ENCODE measurements at places on chromosomes 12 and 14.

DNA sequence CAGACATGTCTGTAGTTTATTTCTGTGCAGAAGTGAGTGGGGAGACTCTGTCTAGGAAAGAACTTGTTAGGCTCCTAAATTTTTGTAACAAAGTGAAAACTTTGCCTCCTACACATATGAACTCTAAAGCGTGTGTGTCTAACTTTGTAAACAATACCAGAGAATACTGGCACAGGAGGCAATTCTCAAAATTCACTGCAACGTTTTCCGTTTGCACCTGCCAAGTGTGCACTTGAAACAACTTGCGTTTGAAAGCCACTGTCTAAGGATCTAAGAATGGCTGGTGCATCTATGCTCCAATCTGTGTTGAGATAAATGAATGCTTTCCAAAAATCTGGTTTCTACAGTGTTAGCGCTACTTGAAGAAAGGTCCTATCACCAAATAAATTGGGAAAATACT is 15.3 kb downstream of the GRIP1 start:
- no peak for DNase-seq

DNA sequence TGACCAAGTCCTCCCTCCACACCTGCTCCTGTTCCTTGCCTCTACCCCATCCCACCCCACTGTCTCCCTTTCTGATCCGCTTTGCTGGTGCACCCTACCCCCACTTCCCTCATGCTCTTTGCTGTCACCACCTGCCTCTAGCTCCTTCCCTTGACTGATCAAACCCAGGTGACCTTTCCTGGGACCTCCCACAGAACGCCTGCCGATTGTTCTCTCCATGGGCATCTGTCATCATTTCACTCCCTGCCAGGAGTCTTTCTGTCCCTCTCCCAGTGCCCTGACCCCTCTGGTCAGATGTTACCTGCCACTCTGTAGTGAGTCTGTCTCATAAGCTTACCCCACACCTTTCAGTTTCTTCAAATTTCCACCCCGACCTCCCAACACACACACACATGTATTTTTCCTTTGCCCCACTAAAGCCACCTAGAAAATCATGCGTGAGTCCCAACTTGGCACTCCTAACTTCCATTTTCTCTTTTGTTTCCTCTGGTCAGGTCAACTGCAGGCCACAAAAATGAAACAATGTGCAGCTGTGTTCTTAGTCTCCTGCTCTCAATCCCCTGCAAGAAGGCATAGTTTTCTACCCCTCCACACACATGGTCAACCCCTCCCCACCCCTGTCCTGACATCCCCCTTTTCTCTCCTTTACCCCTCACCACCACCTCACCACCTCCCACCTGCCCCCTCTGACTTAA is 229.8 kb downstream of the DPF3 start:
- no peak for DNase-seq

GRCh38 chr12:89501793-89502192 is 22.8 kb downstream of the GALNT4 start:
- DNase-seq, result no peak

- no peak for DNase-seq
Observed at GRCh38 chr14:64734990-64735389, 30.8 kb downstream of the PLEKHG3 start.

DNA sequence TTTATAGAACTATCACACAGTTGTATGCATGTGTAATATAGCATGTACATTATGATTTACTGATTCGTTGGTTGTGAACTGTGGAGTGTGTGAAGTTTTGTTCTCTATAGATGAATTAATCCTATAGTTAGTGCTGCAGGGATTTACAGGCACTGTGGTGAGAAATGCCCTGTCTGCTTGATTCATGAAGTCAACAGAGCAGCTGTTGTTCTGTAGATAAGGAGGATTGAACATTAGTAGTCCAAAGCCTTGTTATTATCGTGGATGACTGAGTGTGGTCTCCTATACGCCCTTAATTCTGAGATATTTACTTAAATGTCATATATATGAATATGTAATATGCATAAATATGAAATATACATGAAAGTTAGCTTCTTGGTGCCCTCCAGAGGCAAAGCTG is 98.3 kb downstream of the DNAH10 start:
- DNase-seq, result no peak

DNA sequence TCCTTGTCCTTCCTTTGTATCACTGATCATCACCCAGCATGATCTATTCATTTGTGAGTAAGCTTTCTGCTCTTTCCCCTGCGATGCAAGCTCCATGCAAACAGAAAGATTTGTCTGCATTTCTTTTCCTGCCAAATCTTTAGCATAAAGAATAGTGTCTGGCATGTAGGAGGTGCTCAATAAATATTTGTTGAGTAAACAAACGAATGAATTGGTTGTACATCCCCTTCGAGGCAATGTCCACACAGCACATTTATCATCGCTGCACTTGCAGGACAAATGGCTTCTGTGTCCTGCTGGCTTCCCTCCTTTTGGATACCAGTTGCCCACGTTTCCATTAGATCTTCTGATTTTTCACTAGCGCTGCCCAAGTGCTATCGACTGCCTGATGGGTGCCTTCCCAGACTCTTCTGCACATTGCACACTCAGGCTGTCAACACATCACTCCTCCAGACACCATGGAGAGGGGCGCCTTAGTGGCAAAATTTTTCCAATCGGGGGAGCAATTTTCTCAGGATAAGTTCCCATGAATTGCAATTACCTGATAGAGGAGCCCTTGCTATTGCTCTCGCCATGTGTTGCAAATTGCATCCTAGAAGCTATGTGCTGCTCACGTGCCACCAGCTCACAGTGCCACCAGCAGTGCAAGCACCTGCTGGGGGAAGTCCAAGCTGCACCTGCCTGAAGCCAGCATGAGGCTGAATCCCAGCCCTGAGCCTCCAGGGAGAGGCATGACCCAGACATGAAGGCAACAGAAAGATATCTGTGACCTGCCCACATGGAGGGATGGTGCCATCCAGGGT is 206.6 kb downstream of the KIF26A start:
- no peak for DNase-seq

DNA sequence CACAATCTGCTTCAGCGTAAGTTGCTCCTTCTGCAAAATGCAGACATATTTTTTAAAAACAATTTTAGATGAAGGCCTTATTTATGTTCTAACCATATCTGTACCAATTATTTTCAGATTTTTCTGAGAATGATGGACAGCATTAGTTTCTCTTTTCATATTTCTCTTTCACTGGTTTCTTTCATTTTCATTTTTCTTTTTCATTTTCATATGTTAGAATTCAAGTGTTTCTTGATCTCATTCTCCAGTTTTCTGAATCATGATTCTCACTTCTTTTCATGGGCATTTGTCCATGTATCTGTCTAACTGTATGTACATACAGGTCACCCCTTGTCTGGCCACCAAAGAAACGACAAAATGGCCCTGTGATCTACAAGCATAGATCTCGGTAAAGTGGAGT is 346.6 kb downstream of the NAV3 start:
- DNase-seq, result no peak

GRCh38 chr12:120764816-120765215 is 39.2 kb downstream of the ACADS start:
- no peak for DNase-seq

- DNase-seq, result no peak
Observed at GRCh38 chr12:58341791-58342190, 400.4 kb downstream of the ATP23 start.

DNA sequence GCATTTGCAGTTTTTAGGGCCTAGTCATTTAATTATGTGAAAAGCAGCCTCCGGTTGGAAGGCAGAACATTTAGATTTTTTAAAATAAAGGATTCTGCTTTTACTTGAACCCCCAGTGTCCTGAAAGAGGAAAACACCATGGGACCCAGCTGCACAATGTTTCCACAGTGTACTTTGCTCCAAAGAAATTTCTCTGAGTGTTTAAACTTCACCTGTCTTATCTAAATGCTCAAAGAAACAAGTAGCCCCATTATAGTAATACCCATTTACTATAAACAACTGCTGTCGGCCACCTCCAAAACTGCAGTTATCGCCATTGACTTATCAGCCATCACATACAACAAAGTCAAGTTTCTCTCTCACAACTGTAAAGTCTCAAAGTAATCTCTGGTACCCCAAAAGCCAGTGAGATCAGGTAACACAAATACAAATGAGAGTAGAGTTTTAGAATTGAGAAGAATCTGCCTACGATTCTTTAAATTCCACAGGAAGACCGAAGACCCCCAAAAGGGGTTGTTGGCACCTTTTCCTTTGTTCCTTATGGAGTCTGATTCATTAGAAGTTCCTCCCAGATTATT is 205.2 kb downstream of the NUBPL start:
- DNase-seq, result no peak

DNA sequence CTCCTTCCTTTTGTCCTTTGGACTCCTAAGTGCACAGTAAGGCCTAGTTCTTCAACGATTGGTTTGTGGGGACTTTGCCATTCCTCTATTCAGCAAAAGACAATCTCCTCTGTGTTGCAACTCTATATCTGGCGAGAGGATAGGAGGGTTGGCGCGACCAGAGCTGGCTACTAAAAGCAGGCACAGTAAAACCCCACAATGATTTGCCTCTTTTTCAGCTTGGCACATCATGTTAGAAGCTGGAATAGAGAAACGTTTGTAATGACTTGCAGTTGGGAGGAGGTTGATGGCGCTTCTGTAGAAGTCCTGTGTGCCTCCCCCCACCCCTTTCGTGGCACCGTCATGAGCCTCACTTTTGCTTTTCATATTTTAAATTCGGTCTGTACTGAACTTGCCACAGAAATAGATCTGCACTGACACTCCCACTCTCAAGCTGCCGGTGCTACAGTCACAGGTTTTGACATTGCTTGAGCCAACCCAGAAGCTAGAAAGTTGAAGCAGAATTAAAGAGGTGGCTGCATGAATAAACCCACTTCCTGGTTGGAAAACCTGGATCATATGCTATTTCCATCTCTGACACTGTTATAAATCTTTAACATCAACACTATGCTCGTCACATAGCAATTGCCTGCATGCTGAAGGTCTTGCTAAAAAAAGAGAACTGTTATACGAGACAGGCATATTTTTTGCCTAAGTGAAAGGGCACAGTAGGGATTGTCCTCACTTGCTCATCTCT is 315.3 kb upstream of the PRICKLE1 start:
- no peak for DNase-seq

- no peak for DNase-seq
Observed at GRCh38 chr12:56013482-56013881, 7.4 kb upstream of the IKZF4 start.

DNA sequence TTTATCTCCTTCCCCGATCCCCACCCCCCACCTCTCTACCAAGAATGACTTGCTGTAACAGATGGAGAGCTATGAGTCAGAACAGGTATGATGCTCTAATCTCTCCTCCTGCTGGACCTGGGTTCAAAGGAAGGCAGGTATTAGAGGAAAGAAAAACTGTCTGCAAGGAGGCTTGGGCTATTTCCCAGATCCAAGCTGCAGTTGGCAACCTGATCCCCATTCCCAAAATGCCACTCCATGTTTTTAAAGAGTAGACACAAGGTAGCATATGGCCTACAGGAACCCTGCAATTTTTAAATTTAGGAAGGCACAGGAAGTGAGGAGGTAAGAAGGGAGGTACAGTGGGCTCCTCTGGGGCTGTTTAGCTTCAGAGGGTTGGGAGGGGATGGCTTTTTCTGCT is 33.0 kb downstream of the SRRM4 start:
- no peak for DNase-seq

- DNase-seq, result no peak
Observed at GRCh38 chr12:62647586-62647985, 181.0 kb downstream of the MON2 start.

All from WTC11 (cell line).